ENCODE measurements at places on chromosomes 2 and 18.

DNA sequence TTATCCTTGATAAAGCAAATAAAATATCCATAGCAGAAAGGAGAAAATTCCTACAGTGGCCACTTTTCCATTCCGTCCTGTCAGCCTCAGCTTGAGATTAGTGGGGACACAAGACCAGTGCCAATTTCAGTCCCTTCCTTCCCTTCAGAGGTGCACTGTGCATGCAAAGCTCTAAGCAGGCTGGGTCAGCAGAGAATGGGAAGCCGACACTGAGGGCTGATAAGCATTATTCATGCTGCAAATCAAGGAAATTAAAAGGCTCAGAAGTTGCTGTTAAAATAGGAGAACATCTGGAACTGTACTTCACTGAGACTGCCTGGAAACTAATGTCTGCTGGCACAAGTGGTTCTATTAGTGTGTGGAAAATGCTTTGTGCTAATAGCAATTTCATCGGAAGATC lies 534.3 kb downstream of the ADCYAP1 start:
- no peak for DNase-seq

DNA sequence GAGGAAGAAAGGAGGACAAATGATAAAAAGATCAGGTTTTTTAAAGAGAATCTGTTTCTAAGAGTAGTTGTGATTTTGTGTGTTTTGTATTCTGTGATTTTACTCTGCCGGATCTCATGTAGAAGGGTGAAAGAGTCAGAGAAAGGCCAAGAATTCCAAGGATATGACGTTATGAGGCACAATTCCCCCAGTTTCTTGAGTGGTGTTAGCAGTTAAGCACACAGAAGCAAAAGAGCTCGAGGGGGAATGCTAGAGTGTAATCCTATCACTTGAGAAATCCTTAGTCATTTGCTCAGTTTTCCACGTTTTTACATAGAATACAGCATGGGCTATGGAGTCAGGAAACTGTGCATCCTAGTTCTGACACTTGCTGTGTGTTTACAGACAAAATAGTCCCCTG lies 34.8 kb downstream of the METTL4 start:
- no peak for DNase-seq

DNA sequence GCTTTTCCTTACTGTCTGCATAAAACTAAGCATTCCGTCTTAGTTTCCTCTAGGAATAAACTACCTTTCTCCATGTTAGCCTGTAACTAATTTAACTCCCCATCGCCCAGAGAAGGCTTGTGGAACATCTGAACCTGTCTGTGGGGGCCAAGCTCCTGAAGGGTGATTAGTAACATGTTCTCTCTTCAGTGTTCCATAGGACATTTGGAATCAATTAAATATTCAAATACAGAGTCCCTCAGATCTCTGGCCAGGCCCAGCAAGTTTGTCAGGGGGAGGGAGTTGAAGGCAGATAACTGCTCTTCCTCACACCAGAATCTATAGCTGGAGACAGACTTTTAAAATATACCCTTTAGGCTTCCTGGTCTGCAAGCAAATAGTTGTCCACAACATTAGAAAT lies 8.8 kb downstream of the RDH14 start:
- DNase-seq = no peak

- DNase-seq = no peak
Observed at GRCh38 chr18:2147476-2148230, 423.7 kb downstream of the METTL4 start.

- DNase-seq = no peak
Observed at GRCh38 chr18:24181806-24182205, 42.9 kb downstream of the CABYR start.

- no peak for DNase-seq
Observed at GRCh38 chr2:75241696-75242095, 42.4 kb upstream of the TACR1 start.

DNA sequence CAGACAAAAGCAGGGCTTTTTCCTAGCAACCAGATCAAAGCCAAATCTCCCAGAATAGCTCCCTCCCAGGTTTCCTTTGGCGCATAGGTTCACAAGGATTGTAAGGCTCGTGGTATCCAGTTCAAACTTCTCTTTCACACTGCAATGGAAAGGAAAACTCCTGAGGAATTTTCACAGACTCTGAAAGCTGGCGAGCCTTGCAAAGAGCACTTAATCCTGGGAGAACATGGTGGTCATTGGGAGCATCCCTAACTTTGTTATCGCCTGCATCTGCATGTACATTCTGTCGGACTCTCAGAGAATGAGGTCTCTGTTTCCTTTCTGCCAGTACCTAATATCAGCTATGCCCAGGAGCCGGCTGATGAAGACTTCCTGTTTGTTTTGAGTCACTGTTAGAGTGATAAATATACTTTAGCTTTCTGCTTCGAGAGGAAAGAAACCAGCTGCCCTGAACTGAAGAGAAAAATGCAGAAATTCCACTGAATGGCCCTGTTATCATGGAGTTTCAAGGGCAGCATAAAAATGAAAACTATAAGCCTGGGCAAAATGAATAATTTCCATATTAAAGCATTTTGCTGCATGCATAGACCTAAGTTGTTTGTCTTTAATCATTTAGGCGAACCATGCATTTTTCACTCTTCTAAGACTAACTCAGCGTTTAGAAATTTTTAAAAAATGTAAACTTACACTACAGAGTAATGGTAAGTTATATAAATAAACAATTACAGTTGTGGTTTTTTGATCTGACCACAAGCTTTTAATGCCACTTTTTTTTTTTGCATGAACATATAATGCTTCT lies 76.4 kb upstream of the ZEB2 start:
- no peak for DNase-seq

DNA sequence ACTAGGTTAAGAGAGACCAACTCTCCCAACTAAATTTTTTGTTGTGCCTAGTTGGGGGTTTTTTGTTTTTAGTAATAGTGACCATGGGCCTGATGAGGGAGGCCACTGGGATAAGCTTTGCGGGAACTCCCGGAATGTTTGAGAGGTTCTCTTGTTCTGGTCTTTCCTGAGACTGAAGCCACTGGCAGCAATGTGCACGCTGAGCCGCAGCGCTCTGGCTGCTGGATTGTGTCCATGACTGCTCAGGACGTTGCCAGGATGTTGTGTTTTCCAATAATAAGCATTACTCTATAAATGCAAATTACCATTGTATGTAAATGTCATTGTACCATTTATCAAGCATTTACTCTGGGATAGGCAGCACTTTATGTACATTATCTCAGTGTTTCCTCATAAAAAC lies 126.1 kb downstream of the GALNT1 start:
- no peak for DNase-seq

DNA sequence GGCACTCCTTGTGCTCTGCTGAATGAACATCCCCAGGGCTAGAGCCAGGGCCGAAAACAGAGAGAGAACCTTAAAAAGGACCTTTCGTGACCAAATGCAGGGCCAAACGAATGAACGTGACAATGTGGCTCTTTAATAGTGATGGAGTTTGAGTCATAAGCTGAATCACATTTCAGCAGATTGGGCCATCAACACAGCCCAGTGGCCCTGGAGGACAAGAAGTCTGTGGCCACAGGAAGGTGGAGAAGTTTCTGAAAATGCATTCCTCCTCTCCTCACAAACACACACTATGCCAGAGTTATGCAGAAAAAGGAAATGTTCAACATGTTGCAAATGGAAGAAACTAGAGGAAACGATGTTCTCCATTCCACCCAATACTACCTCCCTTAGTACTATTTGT lies 415.8 kb downstream of the HRH4 start:
- no peak for DNase-seq

DNA sequence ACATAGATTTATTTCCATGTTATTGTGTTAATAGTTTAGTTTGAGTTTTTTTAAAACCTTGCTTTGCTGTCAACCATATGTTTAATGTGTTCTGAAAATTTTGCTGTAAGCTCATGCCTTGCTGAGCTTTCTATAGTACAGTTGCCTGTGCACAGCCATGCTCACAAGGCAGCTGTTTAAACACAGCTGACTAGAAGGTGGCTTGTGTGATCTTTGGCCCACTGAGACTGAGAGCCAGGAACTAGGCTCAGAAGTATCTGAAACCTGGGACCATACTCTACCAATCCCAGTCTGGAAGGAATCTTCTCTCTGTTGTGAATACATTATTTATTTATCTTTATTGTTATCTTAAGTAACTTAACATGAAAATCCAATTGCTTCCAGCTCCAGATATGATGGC lies 350.5 kb downstream of the KIAA1328 start:
- no peak for DNase-seq

DNA sequence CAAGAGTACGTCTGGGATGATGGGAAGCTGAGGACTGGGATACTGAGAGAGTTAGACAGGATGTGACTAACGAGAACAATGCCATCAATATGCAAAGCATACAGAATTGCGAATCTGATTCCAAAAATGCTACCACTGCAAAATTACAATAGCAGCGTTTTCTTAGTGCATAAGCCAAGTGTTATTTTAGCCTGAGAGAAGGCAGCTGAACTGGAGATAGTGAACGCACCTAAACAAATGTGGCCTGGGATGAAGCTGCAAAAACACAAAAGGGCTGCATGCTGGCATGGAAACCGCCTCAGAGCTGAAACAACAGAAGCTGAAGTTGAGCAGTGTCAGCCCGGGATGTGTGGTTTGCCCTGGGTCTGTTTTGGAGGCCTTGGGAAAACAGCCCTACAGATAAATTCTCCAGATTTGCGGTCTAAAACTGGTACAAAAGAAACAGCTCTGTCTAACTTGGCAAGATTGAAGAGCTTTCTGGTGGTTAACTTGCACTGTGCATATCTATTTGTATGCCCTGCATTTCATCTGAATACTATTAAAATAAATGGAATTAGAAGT lies 45.5 kb downstream of the LYPD6 start:
- DNase-seq = no peak

GRCh38 chr2:149094217-149095015 lies 55.9 kb downstream of the LYPD6B start:
- no peak for DNase-seq

DNA sequence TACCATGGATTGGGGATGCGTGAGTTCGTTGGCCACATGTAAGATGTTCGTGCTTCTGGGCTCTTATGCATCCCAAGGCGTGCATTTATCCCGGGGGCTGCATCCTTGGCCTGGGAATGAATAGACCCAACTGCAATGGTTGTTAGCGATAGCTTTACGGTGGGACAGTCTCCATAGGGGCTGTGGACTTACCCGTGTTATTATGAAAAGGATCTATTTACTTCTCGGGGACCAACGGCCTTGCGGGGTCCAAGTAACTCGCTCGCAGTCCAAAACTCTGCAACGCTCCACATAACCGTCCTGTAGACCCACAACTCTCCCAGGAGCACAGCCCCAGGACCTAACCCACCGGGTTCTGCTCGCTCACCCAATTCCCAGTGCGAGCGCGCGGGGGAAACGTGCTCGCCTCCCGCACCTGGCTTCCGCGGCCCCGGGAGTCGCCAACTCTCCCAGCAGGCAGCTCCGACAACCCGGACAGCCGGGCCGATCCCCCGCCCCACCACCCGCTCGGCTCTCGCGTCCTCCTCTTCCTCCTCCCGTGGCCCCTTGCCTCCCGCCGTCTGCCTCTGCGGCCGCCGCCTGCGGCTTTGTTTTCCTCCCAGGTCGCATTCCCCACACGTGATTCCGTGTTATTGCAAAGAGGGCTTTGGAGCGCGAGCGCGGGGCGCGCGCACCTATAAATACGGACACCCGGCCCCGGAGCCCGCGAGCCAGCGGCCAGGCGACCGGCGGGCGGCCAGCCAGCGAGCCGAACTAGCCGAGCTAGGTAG lies at the start of gene CABLES1:
Gene CABLES1, plus strand, starts transcription at position 706 of the 770 bp plus-strand sequence. CDS start 278 bp downstream, outside the sequence.
- peak; percentile 33 for DNase-seq

DNA sequence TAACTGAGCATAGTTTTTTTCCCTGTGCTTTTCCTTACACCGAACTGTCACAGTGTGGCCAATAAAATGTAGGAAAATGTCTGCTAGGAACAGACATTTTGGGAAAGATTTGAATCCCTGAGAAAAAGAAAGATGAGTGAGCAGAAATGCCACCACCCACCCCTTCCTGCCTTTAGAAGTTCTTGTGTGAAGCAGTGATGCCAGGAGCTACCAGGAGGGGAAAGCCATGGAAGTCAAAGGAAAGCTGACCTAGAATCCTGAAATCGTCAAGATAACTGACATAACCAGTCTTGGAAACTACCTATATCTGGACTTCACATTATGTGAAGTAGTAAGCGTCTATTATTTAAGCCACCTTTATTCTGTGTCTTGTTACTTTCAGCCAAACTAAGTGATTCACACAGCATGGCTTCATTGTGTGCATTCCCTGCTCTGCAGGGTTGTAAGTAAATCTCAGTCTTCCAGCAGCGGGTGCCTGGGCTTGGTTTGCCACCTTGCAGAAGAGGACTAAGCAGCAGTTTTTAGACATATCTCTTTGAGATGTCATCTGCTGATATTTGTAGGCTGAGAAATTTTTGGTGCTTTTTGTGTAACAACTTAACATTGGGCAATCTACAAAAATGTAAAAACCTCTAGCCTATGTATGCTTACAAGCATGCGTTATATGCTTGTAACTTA lies 11.2 kb upstream of the SPRED2 start:
- DNase-seq = no peak

GRCh38 chr18:8657050-8657820 lies 48.0 kb downstream of the RAB12 start:
- DNase-seq = no peak

GRCh38 chr18:79381811-79382311 lies 13.9 kb upstream of the NFATC1 start:
- DNase-seq = no peak

- no peak for DNase-seq
Observed at GRCh38 chr18:4260107-4260506, 195.0 kb downstream of the DLGAP1 start.

- no peak for DNase-seq
Observed at GRCh38 chr18:5515011-5515784, 28.6 kb downstream of the EPB41L3 start.

- no peak for DNase-seq
Observed at GRCh38 chr18:10011061-10011460, 97.2 kb downstream of the VAPA start.

GRCh38 chr18:4597301-4597700 lies 142.2 kb upstream of the DLGAP1 start:
- DNase-seq = no peak

- no peak for DNase-seq
Observed at GRCh38 chr2:239543702-239544101, 142.9 kb upstream of the HDAC4 start.

DNA sequence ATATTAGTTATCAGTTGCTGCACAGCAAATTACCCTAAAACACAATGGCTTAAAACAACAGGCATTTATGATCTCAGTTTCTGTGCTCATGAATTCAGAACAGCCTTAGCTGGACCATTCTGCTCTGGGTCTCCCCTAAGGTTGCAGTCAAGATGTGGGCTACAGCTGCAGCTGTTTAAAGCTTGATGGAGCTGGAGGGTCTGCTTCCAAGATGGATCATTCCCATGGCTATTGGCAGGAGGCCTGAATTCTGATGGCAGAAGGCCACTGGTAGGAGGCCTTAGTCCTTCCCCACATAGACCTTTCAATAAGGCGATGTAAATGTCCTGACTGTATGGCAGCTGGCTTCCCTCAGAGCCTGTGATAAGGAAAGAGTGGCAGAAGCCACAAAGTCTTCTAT lies 118.6 kb upstream of the SERPINE2 start:
- DNase-seq = no peak

DNA sequence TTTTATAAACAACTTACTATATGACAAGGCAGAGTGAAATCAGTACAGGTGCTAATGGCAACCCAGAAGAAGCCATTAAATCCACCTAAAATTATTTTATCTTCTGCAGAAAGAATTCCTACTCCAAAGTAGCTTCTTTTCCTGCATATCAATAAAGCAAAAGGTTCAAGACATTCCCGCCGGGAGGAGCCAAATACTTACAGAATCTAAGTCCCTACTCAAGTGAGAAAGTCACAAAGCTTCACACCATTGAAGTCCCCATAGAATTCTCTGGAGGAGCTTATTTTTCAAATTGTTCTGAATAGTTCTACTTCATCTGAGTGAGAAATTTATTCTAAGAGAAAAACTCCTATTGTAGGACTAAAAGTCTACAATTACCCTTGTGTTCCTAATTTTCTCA lies 233.7 kb upstream of the HNRNPA3 start:
- DNase-seq = no peak

- DNase-seq = no peak
Observed at GRCh38 chr18:52716973-52717372, 377.0 kb downstream of the DCC start.

Data from stimulated activated CD4-positive, alpha-beta T cell treated with anti-CD3 and anti-CD28 coated beads, TNF-alpha, amount 100 ng/mL, for 24 hours (primary cell).